ENCODE measurements at places on chromosomes 13 and 19.

DNA sequence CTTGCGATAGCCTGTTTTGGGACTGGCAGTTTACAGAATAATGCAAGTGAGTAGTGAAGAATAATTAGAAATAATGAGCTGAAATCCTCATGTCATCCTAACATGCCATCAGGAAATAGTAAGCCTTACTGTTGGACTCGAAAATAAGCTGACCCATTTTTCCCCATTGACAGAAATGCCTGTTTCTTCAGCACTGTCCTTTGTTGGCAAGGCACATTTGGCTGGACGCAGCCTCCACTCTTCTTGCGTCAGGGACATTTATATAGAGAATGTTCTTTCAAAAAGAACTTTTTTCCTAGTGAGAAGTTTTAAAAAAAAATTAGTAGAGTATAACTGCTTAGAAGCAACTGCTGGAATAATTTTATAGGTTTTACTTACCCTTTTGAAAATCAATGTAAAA is 47.1 kb downstream of the ARHGAP35 start:
- DNase-seq = no peak

GRCh38 chr13:73171926-73172325 is 113.1 kb downstream of the KLF5 start:
- peak; percentile 75 for DNase-seq

DNA sequence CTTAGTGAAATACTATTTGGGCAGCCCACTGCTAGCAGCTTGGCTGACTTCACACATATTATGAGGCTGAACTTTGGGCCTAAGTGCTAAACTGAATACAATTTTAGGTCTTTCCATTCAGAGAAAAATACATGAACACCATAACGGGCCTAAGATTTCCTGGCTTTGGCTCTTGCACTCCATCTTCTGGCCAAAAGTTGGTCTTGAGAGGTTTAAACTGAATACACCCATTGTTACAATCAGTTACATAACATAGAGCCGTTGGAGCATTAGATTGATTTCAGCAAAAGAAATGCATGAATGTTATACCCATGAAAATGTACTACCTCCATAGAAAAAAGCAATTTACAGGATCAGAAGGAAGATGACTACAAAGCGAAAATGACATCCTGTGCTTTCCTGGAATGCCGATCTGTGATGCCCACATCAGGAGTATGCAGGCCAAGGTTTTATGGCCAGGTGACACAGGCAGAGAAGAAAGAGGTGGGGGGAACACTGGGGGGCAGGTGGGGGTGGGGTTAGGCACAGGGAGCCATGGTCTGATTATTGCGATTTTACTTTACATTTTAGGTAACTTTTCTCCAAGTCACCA is 11.1 kb upstream of the SHISA2 start:
- DNase-seq = no peak

- DNase-seq = peak; percentile 55
Observed at GRCh38 chr19:43639519-43640423, at the start of gene CADM4. CADM4 (minus strand) TSS chr19:43639850; CDS start chr19:43639790, 60 bp downstream.

Data from islet precursor cell (in vitro differentiated cells).